Left hindlimb (tissue), 1 donor: ENCODE measurements at places on chromosomes 16 and 17.
A peak's percentile ranks its signal among the peaks of the same experiment; 100 is the strongest.

DNA sequence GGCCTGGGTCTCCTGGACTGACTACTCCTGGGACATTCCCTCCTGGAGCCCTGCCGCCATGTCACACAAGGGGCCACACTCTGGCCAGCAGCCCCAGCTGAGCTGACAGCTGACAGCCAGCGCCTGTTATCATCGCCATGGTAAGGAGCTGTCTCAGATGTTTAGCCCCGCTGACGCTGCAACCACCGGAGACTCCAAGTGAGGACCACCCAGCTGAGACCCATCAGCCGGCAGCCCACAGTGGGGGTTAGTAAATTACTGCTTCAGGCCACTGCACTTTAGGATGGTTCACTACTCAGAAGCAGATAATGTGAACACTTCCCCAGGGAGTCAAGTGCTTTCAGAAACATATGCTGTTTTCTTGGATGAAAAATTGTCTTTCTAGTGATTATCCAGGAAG is 14.6 kb upstream of the SPHK1 start:
- DNase-seq = peak; percentile 26

- DNase-seq = no peak
Observed at GRCh38 chr17:64662774-64663367, 764 bp upstream of the SMURF2 start.

GRCh38 chr16:8950580-8951077 is 13.1 kb downstream of the USP7 start:
- DNase-seq = no peak

GRCh38 chr17:79395545-79395944 is 215.3 kb downstream of the RBFOX3 start:
- DNase-seq = no peak

DNA sequence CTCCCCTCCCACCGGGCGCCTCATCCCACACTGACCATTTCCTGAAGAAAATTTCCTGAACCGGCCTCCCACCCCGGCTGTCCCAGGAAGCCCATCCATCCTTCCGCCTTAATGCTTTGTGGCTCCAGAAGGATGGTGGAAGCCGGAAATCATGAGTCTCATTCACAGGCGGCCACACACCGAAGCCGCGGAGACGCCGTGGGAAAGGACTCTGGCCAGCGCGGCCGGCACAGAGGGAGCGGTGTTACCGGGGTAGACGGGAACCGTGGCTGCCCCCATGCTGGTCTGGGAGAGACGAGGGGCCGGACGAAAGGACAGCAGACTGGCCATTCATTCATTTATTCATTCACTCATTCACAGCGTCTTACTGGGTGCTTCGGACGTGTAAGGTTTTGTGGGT is 326.8 kb downstream of the SEC14L1 start:
- no peak for DNase-seq

GRCh38 chr17:3962217-3962964 is 1.8 kb downstream of the ATP2A3 start:
- no peak for DNase-seq

- DNase-seq = no peak
Observed at GRCh38 chr16:11218604-11218962, 37.4 kb downstream of the SOCS1 start.

DNA sequence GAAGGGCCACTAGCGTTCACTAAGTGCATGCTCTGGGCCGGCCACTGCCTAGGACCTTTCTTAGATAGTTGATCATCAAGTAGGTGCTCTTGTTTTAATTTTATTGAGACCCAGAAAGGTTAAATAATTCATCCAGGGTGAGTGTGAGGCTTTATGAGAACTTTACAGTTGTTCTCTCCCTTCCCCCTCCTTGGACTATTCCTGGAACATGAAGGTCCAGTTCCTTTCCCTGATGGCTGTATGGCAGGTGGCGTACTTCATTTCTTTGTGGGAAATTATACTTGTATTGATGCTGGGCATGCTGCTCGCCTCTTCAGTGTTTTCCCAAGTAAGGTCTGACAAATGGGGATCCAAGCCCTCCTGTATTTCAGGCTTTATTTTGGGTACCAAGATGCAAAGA is 8.5 kb downstream of the SGF29 start:
- DNase-seq = no peak

GRCh38 chr16:86708431-86708830 is 130.1 kb downstream of the FOXL1 start:
- DNase-seq = no peak

- DNase-seq = no peak
Observed at GRCh38 chr16:53744449-53744848, 40.5 kb downstream of the FTO start.

DNA sequence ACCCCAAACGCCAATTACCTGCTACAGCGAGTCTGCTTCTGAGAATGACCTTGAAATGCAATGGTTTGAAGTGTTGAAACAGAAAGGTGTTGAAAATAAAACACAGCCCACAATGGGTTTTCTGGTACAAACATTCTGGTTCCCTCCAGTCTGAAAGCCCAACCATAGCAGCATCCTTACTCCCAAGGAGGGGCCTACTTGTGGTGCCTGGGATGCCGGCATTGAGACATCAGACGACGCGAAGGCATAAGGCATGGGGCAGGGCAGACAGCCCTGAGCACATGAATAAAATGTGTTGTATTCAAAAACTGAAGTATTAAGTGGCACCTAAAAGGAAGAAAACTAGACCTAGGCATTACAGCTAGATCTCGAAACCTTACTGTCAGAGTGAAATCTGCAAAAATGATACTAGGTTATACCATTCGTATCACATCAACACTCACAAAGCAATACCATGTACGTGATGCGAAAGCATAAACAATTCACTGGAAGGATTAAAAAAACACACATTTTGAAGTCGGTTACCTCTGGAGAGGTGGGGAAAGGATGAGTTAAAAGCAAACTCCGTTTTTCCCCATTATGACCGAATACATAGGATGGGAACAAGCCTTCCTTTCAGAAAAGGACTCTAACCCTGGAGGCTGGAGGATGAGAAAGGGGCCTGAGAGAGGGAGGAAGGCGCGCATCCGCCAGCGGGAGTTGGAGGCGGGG is 702 bp downstream of the NUDT21 start:
- DNase-seq = no peak

DNA sequence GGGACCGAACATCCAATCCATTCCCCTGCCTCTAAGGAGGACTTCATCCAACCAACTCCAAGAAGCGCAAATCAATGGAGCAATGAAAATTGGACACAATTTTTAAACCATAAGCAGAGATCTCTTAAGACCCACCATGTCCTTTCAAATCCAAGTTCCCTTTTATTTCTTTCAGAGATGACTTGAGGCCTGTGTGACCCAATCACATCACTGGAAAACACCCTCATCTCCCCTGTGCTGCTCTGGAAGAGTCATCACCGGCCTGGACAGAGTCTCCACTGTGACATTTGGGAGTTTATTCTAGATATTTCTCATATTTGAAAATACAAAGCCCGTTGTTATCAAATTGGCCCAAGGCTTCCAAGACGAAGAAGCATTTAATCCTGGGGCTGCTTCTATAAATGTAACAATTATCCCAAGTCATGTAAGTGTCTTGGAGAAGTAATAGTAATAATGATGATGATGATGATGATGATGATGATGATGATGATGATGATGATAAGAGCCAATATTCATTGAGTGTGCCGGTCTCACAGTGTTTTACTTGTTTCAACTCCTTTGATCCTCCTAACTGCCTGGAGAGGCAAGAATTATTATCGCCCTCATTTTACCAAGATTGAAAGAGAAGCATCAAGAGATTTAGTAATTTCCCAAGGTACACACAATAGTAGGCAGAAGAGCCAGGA is 72.1 kb downstream of the COPRS start:
- no peak for DNase-seq

- DNase-seq = no peak
Observed at GRCh38 chr17:59811209-59811608, 81.5 kb downstream of the TUBD1 start.

- no peak for DNase-seq
Observed at GRCh38 chr16:82580298-82580890, 46.4 kb upstream of the CDH13 start.

DNA sequence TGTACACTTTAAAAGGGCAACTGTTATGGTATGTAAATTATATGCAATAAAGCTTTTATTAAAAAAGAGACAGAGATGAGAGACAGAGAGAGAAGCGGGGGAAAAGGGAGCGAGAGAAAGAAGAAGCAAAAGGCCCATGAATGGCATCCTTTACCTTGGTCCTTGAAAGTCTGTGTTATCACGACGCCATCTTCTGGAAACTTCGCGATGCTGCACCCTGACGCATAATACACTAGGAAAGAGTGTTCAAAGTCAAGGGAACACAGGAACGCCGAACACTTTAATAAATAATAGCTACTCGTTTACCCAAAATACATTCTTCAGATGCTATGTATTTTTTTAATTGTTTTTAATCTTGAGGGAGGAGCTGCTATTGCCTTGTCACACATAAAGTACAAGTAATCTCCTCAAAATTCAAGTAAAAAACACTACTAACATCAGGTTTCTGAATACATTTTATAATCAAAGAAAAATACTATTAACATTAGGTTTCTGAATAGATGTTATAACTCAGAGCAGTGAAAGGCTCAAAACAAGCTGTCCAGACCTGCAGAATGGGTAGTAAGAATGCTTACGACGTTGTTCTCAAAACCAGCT is 23.0 kb upstream of the SLC38A8 start:
- no peak for DNase-seq

GRCh38 chr17:32876417-32877163 is at the start of gene MYO1D:
TSS of gene MYO1D (minus strand) at chr17:32877124. CDS start at chr17:32876872, 252 bp downstream.
- peak; percentile 67 for DNase-seq

DNA sequence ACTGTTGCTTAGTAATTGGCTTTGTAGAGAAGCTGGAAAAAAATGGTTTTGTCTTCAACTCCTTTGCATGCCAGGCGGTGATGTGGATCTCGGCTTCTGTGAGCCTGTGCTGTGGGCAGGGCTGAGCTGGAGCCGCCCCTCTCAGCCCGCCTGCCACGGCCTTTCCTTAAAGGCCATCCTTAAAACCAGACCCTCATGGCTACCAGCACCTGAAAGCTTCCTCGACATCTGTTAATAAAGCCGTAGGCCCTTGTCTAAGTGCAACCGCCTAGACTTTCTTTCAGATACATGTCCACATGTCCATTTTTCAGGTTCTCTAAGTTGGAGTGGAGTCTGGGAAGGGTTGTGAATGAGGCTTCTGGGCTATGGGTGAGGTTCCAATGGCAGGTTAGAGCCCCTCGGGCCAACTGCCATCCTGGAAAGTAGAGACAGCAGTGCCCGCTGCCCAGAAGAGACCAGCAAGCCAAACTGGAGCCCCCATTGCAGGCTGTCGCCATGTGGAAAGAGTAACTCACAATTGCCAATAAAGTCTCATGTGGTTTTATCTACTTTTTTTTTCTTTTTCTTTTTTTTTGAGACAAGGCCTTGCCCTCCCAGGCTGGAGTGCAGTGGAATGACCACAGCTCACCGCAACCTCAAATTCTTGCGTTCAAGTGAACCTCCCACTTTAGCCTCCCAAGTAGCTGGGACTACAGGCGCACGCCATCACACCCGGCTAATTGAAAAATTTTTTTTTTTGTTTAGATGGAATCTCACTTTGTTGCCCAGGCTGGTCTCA is 6.2 kb upstream of the TMEM235 start:
- no peak for DNase-seq

DNA sequence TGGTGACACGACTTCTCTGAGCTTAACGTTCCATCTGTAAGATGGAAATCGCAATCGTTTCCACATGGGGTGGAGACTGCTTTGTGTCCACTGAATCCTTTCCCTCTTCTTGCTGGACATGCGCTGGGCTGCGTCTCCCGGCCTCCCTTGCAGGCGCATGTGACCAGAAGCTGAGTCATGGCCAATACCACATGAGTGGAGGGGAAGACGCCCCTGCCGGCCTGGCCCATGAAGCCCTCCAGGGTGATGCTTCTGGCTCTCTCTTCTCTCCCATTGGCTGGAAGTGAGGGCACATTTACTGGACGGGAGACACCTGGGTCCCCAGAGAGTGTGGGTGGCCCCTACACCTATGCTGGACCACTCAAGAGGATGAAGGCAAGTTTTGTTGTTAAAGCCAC is 71.1 kb downstream of the DYNLRB2 start:
- DNase-seq = no peak

GRCh38 chr16:12901204-12901596 is 198 bp upstream of the SHISA9 start:
- no peak for DNase-seq

DNA sequence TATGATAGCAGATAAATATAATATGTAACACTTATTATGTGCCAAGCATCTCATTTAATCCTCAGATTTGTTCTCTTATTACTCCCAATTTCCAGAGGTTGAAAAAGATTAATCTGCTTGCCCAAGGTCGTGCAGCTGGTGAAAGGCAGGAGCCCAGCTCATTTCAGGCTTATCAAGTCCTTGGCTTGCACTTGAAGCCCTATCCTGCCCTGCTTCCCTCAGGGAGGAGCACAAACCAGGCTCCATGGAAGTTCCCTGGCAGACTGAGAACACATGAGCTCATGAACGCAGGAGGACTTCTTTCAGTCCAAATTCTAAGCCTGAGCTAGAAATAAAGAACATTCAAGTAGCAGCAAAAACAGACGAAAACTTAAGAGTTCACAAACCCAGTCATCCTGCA is 74.8 kb downstream of the USP31 start:
- no peak for DNase-seq

DNA sequence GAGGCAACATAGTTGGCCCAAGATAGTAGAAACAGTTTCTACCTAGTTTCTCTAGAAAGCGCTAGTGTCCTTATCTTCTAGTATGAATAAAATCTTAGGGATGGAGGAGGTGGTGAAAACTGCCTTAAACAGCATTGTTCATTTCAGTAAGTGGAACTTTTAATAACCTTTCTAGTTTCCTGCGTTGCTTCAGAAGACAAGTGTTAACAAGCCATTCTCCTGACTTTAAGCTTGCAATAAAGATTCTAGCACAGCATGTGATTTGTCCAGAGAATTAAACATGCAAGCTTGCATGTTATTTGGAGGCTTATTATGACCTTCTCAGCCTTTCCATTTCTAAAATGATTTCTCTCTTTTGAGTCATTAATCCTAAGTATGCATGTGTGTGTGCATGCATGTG is 72.3 kb downstream of the TANGO6 start:
- no peak for DNase-seq

- no peak for DNase-seq
Observed at GRCh38 chr17:53912117-53912516, 89.4 kb downstream of the KIF2B start.

- DNase-seq = no peak
Observed at GRCh38 chr17:48644910-48645557, 18.9 kb upstream of the HOXB9 start.

GRCh38 chr16:12833926-12834325 is 30.2 kb upstream of the CPPED1 start:
- DNase-seq = no peak

GRCh38 chr17:3887804-3888203 is 5.0 kb downstream of the CAMKK1 start:
- DNase-seq = no peak

DNA sequence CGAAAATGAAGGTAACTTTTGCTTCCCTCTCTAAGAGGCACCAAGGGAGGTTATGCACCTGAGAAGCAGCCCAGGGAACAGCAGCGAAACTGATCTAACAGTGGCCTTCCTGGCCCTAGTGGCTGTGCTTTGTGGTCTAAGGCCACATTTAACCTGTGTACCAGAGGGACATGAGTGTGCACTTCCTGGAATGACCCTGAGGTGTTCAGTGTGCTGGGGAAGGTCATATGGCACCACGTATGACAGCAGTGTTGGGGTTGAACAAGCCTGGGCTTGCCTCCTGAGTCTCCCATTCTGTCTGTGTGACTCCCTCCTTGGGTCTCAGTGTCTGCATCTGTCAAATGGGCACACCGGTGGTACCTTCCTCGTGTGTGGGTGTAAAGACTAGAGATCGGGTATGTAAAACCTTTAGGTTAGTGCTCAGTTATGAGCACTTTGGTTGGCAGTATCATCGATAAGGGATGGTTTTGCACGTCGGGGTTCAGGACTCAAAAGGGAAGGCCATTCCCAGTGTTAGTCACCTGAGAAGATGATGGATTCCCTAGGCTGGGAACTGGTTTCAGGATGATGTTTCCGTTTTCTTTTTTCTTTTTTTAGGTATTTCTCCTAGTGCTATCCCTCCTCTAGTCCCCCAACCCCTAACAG is 31.9 kb downstream of the PLCG2 start:
- no peak for DNase-seq
